HCEC 1CT (cell line): ENCODE measurements at places on chromosomes 1 and 21.

GRCh38 chr21:38712664-38713063, 93.1 kb upstream of the ETS2 start:
- DNase-seq: no peak

DNA sequence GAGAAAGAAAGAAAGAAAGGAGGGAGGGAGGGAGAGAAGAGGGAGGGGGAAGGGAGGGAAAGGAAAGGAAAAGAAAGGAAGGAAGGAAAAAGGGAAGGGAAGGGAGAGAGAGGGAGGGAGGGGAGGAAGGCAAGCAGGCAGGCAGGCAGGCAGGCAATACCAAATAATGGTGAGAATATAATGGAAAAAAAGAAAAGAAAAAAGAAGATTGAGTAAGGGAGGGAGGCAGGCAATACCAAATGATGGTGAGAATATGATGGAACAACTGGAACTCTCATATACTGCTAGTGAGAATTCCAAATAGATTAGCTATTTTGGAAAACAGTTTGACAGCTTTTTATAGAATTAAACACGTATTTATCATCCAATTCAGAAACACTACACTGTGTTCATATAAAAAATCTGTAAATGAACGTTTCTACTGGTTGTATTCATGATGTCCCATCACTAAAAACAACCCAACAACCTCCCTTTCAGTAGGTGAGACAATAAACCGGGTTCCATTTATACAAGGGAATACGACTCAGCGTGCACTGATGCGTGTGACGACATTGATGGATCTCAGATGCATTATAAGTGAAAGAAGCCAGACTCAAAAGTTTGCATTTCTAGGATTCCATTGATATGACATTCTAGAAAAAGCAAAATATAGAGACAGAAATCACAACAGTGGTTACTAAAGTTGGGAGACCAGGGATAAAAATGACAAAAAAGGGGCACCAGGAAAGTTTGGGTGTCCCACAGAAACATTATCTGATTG, 226.4 kb downstream of the DSCAM start:
- no peak for DNase-seq

DNA sequence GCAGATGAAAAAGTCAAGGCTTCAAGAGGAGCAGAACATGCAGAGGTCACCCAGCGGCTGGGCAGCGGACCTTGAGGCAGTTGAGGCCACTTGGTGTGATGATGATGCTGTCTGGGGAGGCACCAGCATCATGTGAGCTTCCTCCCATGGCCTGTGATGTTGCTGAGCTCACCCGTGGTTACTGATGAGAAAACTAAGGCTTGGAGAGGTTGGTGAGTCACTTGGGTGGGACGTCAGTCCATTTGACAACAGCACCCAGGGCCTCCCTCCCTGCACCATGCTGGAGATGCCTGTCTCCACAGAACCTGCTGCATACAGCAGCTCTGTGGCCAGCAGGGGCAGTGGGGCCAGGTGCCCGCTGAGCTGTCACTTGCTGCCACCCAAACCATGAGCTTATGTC, 146.8 kb downstream of the NPHP4 start:
- no peak for DNase-seq

DNA sequence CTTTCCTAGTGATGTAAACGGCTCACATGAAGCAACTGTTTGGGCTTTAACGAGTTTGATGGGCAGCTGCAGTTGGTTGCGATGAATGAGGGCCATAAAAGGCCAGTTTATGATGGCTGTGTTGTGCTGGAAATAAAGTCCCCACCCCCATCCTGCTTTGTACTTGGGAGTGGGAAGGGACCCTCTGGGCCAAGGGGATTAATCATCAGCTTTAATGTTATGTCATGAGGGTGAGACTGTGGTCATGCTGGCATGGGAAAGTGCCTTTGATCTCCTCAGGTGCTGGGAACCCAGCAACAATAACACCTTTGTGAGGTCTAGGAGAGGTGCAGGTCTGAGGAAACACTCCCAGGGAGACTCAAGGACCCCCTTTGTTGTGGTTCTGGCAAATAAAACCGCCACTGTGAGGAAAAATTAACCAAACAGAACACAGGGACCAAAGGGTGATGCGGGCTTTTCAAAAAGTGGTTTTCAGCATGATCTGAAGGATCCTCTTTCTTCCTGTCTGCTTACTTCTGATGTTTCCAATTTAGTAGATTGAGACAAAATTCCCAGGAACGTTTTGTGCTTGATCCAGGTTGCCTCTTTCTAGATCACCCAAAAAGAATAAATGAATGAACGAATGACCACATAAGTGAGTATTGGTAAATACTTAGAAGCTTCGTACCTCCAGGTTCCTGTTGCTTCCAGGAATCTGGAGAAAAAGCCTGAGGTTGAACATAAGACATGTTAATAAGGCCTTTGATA, 257.8 kb upstream of the HOOK1 start:
- DNase-seq: no peak

- no peak for DNase-seq
Measured at GRCh38 chr1:92730476-92730875, 54.4 kb downstream of the EVI5 start.

- DNase-seq: no peak
Measured at GRCh38 chr1:51744506-51745303, 127.8 kb downstream of the OSBPL9 start.

GRCh38 chr1:204975021-204975420, 68.0 kb upstream of the CNTN2 start:
- DNase-seq: no peak
